ENCODE measurements at places on chromosomes 6 and 20.

- DNase-seq, result no peak
These were observed 49.8 kb downstream of the MAP3K7 start for GRCh38 chr6:90537027-90537426.

GRCh38 chr6:14966906-14967711 is 278.8 kb upstream of the JARID2 start:
- no peak for DNase-seq

GRCh38 chr6:107787589-107787960 is 36.5 kb downstream of the SCML4 start:
- DNase-seq, result no peak

- no peak for DNase-seq
These were observed 136.0 kb upstream of the TOP1 start for GRCh38 chr20:40892642-40893041.

GRCh38 chr6:16122197-16122596 is 6.7 kb upstream of the MYLIP start:
- no peak for DNase-seq

DNA sequence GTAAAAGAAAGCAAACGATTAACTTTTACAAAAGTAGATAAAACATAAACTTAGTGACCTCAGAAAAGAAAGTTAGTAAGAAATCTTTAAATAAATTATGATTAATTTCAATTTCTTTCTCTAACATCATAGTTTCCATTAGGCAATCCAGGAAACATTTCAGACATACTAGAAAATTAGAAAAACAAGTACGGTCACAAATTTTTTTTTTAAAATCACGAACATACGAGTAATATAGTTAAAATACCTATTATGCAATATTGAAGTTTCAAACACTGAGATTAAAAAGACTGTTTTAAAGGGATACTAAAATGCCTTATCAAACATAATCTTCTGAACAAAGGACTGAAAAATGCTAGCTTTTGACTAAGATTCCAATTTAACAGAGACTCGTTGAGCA is 26.2 kb downstream of the NOL7 start:
- no peak for DNase-seq

DNA sequence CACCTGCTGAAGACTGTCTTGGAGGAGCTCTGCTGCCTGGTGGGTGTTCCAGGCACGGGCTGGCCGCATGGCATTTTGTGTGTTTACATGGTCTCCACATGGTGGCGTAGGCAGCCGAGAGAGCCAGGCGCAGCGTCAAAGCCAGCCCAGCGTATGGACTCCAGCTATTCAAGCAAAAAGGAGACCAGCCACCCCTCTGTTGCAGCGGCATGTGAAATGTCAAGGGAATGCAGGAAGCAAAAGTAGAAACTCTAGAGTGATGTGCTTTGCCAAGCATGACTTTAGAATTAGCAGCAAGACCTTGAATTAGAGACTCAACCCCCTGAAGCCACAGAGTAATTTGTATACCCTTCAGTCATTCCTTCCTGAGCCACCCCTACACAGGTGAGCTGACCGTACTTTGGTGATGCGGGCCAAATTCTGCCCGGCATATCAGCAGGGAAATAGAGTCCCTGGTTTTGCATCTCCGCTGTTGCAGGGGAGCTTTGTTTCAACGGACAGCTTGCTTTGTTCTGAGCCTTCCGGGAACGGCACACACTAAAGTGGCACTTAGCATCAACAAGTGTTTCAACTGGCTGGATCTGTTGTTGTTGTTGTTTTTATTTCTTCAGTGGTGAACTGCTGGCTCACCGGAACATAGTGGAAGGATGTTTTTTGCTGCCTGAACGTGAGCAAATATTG is 48.5 kb downstream of the FNDC1 start:
- DNase-seq, result no peak

GRCh38 chr20:48486065-48486464 is 341.7 kb downstream of the PREX1 start:
- no peak for DNase-seq

DNA sequence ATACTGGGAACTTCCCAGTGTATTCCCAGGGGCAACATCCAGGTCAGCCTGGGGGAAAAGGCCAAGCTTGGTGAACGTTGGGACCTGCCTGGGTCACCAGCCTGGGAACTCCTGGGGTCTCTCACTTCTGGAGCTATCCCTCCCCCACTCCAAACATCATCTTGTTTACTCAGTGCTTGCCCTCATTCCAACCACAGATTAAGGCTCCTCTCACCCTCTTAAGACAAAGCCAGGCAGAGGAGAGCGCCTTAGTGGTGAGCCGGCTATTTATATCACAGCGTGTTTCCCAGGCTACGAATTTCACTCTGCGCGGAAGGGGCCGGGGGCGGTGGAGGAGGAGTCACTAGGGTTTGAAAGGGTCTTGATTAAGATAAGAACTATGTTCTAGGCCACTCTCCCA is 12.1 kb downstream of the PRPH2 start:
- no peak for DNase-seq

DNA sequence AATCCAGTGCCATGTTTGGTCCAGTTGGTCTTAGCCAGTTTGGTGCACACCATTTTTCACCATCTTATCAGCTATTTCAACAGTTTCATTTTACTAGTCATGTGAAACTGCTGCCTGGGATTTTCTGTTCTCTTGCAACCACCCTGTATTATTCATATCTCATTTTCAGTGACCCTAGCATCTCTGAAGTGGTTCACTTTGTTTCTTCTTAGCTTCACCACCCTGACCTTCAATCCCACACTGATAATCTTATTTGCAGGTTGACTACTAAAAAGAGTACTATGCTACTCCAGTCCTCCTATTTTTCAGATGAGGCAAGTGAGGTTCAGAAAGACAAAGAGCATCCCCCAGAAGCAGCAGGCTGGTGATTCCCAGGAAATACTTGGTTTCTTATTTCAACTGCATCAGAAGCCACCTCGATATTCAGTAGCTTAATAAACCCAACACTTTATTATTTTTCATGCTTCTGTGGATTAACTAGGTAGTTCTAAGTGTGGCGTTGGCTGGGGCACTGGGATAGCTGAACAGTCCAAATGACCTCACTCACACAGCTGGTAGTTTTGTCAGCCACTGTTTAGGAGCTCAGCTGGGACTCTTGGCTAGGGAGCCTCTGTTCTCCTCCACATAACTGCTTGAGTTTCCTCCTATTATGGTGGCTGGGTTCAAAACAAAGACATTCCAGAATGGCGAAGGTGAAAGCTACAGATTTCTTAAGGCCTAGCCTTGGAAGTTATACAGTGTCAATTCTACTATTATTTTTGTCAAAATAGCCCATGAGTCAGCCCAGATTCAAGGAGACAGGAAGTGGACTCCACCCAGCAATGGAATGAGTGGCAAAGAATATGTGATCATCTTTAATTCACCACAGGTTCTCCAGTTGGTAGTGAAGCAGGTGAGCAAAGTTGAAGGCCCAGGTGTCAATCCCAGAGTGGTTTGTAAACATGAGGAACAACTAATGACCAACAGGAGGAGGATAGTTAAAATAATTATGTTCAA is 40.6 kb downstream of the BPIFB4 start:
- DNase-seq, result no peak

GRCh38 chr20:4729265-4729664 is 7.6 kb downstream of the PRND start:
- DNase-seq, result no peak

GRCh38 chr6:123420512-123420911 is 216.2 kb downstream of the TRDN start:
- DNase-seq, result no peak

DNA sequence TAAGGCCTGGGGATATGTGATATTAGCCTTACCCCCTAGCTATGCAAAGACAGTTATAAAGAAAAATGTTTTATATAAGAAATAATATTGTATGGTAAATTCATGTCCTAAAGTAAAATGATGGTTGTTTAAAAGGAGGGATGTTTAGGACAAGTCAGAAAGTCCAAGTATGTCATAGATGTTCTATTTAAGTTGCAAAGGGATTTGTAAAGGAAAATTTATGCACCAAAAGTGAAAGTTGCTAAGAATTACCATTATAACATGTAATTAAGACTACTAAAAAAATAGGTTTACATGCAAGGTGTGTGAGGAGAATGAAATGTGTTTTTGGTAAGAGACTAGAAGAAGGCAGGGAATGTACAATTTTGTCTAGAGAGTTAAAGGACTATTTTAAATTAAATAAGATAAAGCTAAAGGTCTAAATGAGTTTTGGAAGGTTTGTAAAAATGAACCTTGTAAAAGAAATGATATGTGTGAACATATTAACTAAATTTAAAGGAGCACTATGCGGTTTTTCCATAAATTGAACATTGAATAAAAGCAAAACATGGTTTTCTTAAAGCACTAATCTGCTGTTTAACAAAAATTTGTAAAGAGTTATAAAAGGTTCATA is 22.7 kb upstream of the GOPC start:
- DNase-seq, result no peak

- DNase-seq, result no peak
These were observed 236.5 kb downstream of the CDKAL1 start for GRCh38 chr6:20770773-20771172.

GRCh38 chr20:50226093-50226974 is 35.7 kb downstream of the CEBPB start:
- no peak for DNase-seq

- no peak for DNase-seq
These were observed 13.3 kb upstream of the FAXC start for GRCh38 chr6:99362678-99363268.

DNA sequence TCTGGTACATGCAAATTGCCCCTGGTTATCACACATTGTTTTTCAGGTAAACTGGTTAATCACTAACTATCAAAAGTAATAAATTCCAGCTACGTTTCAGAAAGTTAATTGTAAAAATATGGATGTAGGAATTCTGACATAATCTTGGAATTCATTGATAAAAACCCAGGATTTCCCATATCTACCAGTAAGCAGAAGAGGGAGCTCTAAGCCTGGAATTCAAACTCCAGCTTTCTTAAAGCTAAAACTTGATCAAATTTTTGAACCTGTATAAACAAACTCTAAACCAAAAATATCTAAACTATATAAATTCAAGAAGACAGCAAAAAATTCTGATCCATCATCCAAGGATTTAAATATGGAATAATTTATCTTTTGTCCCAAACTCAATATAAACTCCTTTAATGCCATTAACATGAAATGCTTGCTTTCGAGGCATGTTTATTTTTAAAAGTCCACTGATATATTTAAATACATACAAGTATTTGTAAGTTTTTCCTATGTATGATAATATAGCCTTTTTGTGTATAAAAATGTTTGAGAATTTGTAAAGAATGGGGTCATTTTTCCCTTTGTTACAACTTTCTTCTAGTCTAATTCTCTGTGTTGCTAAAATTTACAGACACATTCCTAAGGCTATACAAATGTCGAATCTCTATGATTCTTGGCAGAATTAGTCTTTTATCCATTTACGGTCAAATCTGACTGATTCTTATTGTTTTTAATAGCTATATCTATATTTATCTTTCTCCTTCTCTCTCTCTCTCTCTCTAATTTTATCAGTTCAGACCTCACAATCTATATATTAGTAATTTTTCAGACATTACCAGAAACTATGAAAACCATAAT is 91.4 kb upstream of the RNF217 start:
- DNase-seq, result no peak

DNA sequence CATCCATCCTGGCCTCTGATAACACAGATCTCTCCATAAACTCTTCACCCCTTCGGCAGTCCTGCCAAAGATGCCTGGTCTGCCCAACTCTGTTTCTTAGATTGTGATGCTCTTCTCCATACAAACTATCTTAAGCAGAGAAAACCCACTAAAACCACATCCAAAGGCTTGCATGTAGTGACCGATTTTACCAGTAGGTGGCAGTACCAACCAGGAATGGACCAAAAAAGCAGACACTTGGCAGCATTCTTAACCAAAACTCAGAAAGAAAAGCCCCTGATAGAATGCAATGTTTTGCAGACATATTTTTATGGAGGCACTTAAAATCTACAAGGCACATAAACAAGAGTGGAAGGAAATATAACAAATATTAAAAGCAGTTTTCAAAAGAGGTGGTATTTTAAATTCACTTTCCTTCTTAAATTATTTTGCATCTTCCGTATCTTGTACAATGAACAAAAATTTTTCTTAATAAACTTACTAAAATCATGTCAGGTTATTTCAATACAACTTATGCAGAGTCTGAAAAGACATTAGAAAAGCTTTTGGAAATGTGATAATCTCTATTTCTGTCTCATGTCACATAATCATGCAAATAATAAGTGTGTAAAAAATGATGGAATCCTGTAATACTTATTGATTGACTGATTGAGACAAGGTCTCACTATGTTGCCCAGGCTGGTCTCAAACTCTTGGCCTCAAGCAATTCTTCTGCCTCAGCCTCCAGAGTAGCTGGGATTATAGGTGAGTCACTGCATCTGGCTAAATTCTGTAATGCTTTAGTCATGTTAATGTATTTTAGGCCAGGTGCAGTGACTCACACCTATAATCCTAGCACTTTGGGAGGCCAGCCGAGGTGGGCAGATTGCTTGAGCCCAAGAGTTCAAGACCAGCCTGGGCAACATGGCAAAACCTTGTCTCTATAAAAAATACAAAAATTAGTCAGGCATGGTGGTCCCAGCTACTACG is 29.4 kb downstream of the LRP11 start:
- DNase-seq, result peak; percentile 38

DNA sequence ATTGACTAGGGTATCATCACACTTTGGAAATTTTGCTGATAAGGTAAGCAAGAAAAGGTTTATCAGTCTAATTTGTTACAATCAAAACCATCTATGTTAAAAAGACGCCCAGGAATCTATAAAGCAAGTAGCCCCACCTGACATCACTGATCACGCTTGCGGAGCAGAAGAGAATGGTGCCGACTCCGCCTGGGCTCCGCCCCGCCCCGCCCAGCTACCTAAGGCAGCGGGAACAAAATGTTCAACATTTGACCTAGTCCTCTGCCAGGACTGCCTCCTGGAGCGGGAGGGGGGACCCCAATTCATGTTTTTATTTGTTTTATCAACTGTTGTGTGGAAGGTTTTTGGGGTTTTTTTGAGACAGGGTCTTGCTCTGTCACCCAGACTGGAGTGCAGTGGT is 520.5 kb downstream of the PREX1 start:
- no peak for DNase-seq

DNA sequence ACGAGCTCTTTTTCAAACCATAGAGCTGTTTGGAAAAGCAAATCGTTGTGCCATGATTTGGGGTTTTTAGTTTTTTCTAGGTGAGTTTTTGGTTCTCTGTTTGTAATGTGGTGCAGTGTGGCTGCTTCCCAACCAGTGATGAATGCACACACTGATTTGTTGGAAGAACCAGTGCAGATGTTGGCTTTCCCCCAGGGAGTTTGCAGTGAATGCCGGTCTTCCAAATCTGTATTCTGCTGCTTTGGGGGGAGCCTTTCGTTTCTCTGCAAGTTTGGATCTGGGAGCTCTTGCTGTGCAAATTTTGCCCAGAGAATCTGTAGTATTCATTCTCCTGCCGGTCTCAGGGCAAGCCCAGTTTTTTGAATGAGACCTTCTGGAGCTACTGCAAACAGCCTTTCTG is 14.5 kb downstream of the HECA start:
- DNase-seq, result no peak
